HFF-Myc (cell line): ENCODE measurements at places on chromosomes 2 and 18.

- DNase-seq = no peak
These were observed 9.4 kb upstream of the ZNF512 start for GRCh38 chr2:27573452-27573851.

GRCh38 chr2:99697811-99698568 is 208.2 kb upstream of the REV1 start:
- DNase-seq = peak; percentile 32

DNA sequence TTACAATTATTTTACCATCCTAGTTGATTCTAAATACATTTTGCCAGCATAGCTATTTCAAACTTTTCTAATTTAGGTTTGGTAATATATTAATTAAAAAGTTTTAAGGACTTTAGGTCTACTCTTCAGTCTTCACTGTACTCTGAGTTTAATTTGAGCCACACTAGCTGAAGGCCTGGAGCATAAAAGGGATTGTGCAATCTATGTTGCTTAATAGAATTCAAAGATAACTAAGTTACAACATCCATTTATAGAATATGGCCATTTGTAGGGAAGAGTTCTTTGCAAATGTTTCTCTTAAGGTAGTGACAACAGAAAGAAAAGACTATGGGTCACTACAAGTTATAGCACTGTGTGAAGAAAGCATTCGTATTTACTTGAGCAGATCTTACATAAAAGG is 702.2 kb upstream of the NRXN1 start:
- DNase-seq = no peak

DNA sequence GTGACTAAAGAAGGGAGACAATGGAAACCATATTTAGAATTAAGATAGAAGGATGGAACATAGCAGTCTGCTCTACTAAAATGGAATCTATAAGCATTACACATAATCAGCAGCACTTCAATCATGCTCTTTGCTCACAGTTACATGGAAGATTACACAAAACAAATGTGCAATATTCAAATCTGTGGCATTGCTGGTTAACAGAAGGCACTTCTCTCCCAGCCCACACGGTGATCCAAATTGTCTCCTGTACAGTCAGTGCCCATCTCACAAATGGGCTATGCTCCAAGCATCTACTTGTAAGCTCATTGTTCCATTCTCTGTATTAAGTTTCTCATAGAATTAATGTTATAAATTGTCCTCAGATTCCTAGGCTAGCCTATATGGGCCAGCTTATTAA is 716.6 kb downstream of the NRXN1 start:
- DNase-seq = no peak

GRCh38 chr2:202237787-202238233 is 587 bp downstream of the SUMO1 start:
- no peak for DNase-seq

- DNase-seq = no peak
These were observed 525.1 kb upstream of the FAM98A start for GRCh38 chr2:34123996-34124785.

DNA sequence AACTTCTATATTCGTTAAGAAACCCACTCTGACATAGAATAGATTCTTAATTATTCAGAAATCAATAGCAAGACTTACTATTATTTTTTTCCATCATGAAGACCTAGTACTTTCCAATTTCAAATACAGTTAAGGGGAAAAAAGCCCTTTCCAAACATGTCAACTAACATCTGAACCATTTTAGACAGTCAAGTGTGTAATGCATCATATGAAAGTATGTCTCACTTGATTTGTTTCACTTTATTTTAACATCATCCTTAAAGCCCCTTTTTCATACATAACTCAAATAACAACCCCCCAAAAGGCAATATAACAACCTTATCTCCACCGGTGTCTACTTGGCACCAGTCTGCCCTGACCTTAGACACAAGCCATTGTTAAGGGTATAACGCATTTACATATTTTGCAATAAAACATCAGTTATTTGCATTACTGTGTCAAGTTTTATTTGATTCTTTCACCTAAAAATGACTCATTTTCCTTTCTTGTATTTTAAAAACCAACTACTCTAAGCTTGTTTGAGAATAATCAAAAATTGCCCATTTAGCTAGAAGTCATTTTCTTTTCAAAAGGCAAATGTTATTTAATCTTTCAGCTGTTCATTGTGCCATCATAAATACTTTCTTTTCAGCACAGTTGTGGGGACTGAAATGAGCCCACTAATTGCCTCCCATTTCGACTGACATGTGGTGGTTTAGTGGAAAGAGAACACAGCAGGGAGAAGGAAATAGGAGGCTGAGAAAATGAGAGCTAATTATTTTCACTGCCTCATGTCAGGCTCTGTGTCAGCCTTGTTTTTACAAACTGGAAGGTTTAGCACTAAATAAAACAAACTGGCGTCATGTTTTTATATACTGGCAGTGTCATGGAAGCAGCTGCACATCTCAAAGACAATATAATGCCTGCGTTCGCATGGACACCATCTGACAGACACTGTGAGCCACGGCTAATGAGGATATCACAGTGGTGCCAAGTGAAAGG is 104.7 kb upstream of the CDCA7 start:
- DNase-seq = no peak

DNA sequence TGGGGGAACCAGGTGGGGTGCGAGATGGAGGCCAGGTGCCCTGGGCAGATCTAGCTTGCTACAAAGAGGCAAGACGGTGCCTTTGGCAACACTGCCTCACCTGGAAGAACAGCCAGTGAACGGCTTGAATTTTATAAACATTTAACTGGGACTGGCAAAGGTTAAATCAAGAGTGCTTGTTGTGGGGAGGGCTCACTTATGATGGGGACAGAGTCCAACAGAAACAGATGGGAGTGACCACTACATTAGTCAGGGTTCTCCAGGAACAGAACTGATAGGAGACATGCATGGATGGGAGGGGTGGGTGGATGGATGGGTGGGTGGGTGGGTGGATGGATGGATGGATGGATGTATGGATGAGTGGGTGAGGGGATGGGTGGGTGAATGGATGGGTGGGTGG is 19.2 kb downstream of the ODC1 start:
- DNase-seq = no peak

- DNase-seq = no peak
These were observed 9.8 kb downstream of the GEN1 start for GRCh38 chr2:17763641-17764333.

DNA sequence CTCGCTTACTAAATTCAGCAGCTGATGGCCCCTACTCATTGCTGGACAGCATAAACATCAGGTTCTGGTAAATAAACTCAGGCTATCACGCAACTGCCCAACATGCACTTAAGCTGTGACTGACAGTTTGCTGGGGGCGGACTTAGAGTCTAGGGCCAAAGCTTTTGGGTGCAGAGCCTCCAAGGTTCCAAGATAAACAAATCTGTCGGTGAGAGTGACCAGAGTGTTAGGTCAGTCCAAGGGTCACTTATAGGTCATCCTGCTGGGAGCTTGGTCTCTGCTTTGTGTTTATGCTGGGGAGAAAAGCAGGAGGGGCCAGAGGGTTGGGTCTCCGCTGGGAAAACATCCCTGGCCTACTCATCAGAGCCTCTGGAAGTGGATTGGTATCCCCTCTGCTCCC is 188.6 kb upstream of the GATA6 start:
- DNase-seq = no peak

GRCh38 chr2:223467196-223467595 is 135.0 kb downstream of the SCG2 start:
- no peak for DNase-seq

DNA sequence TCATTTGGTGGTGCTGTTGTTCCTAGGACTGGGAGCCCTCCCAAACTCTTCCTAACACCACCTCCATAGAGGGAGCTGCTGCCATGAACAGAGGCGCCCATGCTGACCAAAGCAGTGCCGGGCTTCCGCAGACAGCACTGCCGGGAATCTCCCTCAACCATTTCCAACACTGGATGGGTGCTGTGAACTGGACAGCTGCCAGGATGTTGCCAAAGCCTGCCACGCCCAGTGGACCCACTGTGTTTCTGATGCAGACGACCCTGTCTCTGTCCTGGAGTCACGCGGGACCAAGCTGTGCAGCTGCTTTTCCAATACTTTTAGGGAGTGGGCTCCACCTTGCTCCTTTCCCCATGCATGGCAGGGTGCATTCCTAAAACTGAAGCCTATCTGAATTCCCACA is 16.9 kb upstream of the GNAL start:
- DNase-seq = no peak

- DNase-seq = no peak
These were observed 416.3 kb upstream of the LRRTM4 start for GRCh38 chr2:77938462-77938861.

GRCh38 chr2:122543815-122544214 is 788.4 kb downstream of the TSN start:
- no peak for DNase-seq
